ENCODE measurements at places on chromosomes 11 and 22.

GRCh38 chr11:122137078-122137793 lies 21.2 kb upstream of the BLID start:
- peak; percentile 32 for DNase-seq

GRCh38 chr11:2721210-2721916 lies 21.6 kb upstream of the KCNQ1OT1 start:
- no peak for DNase-seq

DNA sequence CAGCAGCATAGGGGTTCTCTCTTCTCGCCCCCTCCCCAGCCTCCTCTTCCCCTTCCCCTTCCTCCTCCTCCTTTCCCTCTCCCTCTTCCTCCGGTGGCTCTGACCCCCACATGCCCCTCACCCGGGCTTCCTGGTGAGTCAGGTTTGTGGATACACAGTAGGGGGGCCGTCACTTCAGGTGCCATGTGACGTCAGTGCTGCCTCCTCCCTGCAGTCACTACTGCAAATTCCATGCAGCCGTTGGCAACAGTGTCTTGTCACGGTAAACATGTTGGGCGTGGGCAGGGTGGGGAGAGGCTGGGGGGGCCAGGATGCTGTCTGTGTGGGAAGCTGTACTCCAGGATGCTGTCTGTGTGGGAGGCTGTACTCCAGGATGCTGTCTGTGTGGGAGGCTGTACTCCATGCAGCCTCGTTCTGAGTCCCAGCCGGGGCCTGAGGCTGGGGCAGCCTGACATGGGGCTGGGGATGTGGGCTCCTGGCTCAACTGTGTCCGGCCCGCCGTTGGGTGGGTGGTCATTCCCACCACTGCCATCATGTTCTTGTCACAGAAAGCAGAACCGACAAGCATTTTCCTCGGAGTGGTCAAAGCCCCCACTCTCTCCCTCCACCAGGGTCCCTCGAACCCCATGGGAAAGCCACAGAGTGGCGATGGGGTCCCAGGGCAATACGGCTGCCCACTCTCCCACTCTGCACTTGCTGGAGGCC lies 2.4 kb upstream of the MUC2 start:
- DNase-seq: no peak

- no peak for DNase-seq
Observed at GRCh38 chr11:43947003-43947500, 4.6 kb downstream of the C11orf96 start.

- no peak for DNase-seq
Observed at GRCh38 chr11:69395287-69395686, 86.2 kb upstream of the LINC01488 start.

GRCh38 chr11:118845369-118845768 lies 38.3 kb upstream of the CXCR5 start:
- peak; percentile 27 for DNase-seq

DNA sequence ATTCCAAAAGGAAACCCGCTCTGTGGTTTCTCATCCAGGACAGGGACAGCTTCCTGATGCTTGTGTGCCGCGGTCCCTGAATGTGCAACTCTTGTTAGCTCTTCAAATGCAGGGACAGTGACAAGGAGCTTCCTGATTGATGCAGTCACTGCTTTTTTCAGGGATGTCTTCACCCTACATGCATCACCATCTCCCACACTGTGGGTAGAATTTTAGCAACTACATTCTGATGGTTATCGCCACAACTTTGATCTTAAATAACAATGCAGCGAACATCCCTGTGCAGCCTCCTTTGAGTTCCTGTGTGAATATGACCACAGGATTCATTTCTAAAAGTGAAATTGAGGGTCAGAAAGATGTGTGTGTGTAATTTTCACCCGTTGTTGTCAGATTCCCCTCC lies 115.0 kb downstream of the GGTLC2 start:
- DNase-seq: no peak

DNA sequence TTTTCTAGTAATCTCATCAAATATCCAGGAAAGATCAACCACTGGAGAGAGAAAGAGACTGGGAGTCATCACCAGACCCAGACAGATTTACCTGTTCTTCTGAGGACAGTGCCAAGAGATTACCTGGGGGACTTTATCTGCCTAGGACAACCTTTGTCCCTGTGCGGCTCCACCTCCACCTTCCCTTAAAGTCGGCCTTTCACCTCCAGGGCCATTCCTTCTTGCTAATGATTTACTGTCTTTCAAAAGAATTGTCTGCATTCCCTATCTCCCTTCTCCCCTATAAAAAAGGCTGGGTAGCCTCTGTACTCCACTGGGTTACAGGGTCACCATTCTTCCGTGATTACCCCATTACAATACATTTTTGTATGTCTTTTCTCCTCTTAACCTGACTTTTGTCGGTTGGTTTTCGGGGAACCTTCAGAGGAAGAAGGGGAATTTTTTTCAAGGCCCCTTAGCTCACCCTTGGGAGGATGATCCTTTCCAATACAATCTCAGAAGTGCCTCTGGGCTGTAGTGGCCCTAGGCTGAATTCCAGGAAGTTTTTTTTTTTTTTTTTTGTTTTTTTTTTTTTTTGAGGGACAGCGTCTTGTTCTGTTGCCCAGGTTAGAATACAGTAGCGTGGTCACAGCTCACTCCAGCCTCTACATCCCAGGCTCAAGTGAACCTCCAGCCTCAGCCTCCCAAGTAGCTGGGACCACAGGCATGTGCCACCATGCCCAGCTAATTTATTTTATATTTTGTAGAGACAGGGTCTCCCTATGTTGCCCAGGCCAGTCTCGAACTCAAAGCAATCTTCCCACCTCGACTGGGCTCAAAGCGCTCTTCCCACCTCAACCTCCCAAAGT lies 1.5 kb upstream of the HMOX1 start:
- DNase-seq: no peak

GRCh38 chr11:64534391-64534801 lies 56.6 kb upstream of the SLC22A12 start:
- DNase-seq: no peak

DNA sequence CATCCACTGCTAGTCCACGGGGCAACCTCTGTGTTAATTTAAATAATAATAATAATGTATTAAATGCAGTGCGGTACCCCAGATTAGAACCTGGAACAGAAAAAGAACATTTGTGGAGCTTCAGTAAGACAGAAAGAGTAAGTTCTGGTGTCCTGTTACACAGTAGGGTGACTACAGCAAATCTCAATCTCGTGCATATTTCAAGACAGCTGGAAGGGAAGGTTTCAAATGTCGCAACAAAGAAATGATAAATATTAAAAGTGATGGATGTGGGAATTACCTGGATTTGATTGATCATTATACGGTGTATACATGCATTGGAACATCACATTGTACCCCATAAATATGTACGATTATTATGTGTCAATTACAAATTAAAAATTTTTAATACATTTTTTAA lies 1.7 kb upstream of the RAC2 start:
- DNase-seq: no peak

DNA sequence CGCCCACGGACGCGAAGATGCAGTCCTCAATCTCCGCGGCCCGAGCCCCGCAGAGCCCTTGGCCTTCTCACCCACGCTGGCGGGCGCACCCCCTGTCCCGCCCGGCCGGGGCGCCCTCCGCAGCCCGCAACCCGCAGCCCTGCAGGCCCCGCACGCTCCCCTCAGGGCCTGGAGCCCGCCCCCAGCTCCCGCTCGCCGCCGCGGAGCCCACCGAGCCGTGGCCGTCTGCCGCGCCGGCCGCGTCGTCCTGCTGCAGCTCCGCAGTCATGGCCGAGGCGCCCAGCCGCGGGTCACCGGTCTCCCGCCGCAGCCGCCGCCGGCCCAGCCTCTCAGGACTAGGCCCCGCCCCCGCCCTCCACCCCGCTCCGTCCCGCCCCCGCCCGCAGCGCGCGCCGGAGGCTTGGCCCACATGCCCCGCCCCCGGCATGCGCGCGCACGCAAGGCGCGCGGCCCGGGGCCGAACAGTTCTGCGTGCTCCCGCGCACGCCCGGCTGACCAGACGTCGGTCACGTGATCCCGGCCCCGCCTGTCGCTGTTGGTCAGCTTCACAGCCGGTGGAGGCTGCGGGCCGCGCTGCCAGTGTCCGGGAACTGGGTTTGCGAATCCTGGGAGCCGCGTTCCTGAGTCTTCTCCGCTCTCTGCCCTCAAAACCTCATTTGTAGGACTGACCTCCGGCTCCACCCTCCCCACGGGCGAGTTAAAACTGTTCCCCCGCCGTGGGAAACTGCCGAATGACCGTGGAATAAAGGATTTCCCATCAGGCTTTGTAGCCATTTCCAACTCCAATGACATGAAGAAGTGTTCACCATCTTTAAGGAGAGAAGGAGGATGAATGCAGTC lies at the start of gene USP28:
USP28 (minus strand) TSS at position 339 of the 840 bp plus-strand sequence; CDS start at position 268, 71 bp downstream.
- peak; percentile 88 for DNase-seq

- DNase-seq: no peak
Observed at GRCh38 chr11:8283465-8284230, 20.0 kb upstream of the LMO1 start.

DNA sequence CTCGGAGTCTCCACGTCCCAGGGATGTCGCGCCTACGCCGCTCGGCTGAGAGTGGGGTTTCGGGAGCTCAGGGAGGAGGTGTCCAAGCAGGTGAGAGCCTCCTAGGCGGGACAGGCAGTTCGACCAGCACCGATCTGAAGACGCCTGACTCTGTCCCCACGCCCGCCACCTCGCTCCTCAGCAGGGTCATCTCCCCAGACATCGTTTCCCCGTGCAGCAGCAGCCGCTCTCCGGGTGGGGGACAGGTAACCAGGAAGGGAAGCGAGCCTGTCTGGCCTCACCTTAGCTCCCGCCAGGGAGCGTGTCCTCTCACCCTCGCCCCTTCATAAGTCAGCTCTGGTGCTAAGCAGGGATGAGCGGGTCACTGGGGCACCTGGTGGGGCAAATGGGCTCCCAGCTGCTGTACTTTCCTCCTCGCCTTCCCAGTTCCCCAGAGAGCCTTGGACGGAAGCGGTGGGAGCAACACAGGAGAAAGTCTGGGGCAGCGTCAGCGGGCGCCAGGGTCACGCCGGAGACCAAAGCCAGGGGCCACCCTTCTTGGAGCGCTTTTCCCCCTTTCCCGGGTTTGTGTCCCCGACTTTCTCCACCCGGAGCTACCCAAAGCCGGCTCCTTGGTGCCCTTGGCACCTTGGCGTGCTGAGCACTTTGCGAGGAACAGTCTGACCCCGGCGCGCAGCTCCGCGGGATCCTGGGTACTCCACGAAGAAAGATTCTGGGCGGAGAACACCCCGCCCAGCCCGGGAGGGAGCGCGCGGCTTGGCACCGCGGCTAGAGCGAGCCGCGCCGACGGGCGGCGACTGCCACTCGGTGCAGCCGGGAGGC lies 1.6 kb downstream of the SPON1 start:
- DNase-seq: no peak

DNA sequence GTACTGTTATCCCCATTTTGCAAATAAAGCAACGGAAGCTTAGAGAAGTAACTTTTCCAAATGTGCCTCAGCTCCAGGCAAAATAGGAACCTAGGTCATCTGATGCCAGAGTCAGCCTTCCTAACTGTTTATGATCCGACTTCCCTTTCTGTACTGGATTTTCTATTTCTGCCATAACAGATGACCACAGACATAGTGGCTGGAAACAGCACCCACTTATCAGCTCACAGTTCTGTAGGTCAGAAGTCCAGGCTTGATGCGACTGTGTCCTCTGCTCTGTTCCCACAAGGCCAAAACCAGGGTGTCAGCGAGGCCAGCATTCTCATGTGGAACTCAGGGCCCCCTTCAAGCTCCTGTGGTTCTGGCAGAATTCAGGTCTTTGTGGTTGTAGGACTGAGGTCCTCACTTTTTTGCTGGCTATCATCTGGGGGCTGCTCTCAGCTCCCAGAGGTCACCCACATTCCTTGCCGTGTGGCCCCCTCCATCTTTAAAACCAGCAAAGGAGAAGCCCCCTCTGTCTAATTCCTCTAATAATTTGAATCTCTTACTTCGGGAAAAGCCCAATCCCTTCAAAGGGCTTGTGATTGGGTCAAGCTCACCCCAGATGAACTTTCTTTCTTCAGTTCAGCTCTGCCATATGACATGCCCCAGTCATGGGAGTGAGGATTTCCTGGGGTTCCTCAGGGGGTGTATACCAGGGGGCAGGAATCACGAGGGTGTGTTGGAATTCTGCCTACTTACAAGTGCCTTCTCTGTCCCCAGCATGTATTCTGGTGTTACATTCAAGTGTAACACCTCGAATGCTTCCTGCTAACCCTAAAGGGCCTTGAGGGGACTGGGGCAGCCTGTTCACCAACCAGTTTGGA lies 15.3 kb downstream of the KCNJ5 start:
- DNase-seq: no peak

DNA sequence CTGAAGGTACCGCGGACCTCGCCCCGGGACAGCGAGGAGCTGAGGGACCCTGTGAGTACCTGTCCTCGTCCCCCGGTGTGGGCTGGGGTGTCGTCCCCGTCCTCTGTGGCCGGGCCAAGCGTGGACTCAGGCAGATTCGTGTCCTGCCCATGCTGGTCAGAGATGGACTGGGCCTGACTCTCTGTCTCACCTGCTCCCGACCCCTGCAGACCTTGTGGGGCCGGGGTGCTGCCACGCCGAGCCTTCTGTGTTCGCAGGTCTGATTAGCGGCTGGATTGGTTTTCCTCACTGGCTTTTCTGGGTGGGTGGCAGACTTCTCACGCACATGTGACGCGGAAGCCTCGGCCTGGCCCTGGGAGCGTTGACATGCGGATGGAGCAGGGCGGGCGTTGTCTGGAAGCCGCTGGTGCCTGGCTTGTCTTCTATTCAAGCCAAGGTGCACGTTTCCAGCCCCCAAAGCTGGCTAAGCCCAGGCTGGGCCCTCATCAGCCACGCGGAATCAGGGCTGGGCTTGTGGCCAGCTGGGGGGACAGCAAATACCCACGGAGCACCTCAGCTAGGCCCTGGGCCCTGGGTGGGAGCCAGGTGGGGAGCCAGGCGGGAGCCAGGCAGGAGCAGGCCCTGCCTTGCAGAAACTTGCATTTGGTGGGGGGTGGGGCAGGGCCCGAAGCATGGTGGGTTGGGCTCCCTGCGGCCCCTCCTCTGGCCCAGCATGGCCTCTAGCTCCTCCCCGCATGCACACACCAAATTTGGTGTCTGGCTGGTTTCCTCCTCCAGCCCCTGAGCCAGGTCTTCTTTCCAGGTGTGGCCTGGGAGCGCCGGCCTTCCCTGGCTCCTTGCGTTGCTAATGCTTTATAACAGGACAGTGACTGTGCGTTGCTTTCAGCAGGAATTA lies 7.0 kb downstream of the GRAMD4 start:
- no peak for DNase-seq

GRCh38 chr22:46125816-46126765 lies 24.2 kb upstream of the PPARA start:
- no peak for DNase-seq

DNA sequence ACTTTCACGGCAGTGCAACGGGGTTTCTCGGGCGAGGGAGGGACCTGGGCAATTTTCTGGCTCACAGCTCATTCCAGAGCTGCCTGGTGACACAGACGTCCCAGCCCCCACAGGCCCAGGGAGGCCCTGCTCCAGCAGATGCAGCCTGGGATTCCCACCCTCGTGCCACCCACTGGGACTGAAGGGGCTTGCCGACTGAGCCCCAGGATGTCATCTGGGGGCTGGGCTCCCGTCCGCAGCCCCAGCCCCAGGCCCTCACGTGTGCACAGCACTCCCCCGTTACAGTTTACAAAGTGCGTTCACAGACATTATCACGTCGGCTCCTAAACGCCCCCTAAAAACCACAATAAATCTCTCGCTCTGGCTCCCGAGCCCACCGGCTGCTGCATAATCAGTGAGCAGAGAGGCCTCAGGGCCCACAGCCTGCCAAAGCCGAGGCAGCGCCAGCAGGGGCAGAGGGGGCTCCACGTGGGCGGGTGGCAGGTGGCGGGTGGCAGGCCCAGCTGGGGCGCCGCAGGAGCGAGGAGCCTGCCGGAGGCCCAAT lies 76.9 kb upstream of the TCF20 start:
- no peak for DNase-seq

- DNase-seq: no peak
Observed at GRCh38 chr22:28074526-28074925, 155.5 kb upstream of the PITPNB start.

All from foreskin melanocyte (primary cell).